ENCODE measurements at places on chromosomes 4 and X.
A peak's percentile ranks its signal among the peaks of the same experiment; 100 is the strongest.

- DNase-seq, result no peak
These were observed 96.5 kb downstream of the CHRDL1 start for GRCh38 chrX:110699109-110699508.

- DNase-seq, result no peak
These were observed 197.2 kb upstream of the NDST4 start for GRCh38 chr4:115310641-115311040.

GRCh38 chr4:75671802-75672421 is 1.3 kb downstream of the G3BP2 start:
- no peak for DNase-seq

DNA sequence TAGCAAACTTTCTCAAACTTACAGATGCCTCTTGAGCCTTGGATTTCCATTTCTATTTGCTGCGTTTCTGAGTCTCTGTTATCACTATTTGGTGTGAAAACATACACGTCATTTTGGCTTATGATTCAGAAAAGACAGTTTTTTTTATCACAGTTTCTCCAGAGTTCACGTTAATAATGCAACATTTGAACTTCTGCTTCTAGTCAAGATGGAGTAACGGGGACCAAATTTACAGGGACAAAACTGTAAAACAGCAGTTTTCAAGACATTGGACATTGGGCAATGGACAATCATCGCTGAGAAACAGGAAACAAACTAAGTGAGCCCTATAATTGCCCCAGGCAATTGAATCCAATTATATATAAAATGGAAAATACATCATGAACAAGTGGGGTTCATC is 36.2 kb upstream of the TASL start:
- DNase-seq, result no peak

DNA sequence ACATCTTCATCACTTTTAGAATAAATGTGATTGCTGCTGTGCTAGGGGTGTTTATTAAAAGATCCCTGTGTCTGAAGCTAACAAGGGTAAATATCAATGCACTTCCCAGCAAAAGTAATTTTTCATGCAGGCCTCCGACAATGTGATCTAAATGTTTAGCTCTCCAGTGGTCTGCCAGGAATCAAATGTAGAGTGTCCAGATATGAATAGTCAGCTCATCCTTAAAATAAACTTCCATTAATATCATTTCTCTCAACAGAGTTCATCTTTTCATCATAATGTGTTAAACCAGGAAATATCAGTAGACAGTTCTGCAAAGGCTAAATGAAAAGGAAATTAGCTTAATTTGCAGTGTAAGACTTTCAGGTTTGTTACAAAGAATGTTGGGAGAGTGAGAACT is 102.2 kb upstream of the EGFL6 start:
- DNase-seq, result no peak

- no peak for DNase-seq
These were observed 510.6 kb upstream of the BOD1L1 start for GRCh38 chr4:14138106-14138505.

- DNase-seq, result no peak
These were observed 123.8 kb upstream of the TEX13D start for GRCh38 chrX:124208660-124209059.

DNA sequence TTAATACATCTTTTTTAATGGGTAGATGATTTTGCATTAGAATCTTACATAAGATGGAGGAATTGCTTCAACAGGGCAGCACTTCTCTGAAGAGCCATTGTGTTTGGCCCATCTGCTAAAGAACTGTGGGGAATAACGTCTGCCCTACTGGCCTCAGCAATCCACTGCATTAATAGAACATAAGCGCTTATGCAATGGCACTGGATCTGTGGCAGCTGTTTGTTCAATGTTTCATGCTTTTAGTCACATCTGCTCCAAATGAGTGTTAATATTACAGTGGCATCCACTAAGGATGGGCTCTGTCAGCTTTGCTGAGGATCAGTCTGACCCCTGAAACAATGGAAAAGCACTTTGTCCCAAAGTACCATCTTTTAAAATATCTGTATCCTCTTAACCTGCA is 279.0 kb upstream of the GK2 start:
- no peak for DNase-seq

- no peak for DNase-seq
These were observed 25.4 kb upstream of the IL2 start for GRCh38 chr4:122481766-122482405.

DNA sequence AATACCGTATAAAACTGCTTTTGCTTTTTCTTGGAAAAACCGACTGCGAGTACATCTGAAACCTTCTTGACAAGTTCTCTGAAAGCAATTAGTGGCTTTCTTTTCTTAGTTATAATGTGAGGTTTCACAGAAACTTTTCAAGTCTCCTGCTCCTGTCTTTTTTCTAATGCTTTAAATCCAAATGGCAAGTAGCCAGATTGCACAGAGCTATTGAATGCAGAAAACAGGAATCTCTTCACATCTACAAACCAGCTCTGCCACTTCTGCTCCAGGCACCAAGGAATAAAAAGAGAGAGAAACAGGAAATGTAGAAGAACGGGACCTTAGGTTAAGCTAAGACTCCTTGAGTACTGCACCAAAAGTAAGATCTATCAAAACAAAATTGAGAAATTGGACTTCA is 267.3 kb upstream of the TET2 start:
- no peak for DNase-seq

- no peak for DNase-seq
These were observed 41.8 kb downstream of the AASDH start for GRCh38 chr4:56345458-56345857.

DNA sequence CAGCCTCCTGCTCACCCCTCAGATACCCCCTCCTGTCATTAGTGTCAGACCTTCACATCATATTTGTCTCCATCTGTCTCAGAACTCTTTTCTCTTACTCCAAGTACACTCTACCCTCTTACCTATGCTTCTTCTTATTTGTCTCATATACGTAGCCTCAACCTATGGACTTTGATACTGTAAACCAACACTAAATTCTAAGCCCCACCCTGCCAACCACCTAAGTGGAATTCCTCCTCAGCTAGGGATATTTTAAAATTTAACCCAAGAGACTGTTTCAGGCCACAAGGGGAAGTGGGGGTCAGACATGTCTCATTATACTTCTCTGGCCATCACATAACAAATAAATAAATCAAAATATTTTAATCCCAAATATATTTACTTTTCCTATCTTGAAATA is 778.1 kb upstream of the GRID2 start:
- DNase-seq, result no peak

- DNase-seq, result no peak
These were observed 165.6 kb upstream of the GALNT7 start for GRCh38 chr4:173002830-173003561.

GRCh38 chr4:80918004-80918403 is 112.5 kb upstream of the BMP3 start:
- no peak for DNase-seq

DNA sequence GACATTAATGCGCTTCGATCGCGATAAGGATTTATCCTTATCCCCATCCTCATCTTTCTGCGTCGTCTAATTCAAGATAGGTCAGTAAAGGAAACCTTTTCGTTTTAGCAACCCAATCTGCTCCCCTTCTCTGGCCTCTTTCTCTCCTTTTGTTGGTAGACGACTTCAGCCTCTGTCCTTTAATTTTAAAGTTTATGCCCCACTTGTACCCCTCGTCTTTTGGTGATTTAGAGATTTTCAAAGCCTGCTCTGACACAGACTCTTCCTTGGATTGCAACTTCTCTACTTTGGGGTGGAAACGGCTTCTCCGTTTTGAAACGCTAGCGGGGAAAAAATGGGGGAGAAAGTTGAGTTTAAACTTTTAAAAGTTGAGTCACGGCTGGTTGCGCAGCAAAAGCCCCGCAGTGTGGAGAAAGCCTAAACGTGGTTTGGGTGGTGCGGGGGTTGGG is 528 bp upstream of the FGF2 start:
- DNase-seq, result no peak

- DNase-seq, result no peak
These were observed 38.8 kb upstream of the MAD2L1 start for GRCh38 chr4:120105472-120105871.

DNA sequence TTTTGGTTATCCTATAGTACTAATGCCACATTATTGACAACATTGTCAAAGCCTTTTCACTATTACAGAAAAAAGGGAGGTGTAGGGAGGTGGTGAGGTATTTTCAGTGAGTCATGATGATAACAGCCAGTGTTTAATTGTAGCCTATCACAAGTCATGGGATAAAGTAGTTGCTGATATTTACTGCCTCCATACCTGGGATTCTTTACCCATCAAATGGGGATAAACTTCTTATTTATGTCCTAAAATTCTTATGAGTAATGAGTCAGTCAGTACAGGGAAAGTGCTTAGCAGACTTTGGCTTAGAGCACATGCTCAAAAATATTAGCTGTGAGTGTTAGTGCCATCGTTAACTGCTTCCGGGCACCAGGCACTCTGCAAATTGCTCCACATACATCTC is 25.7 kb downstream of the ADGRG2 start:
- DNase-seq, result no peak

DNA sequence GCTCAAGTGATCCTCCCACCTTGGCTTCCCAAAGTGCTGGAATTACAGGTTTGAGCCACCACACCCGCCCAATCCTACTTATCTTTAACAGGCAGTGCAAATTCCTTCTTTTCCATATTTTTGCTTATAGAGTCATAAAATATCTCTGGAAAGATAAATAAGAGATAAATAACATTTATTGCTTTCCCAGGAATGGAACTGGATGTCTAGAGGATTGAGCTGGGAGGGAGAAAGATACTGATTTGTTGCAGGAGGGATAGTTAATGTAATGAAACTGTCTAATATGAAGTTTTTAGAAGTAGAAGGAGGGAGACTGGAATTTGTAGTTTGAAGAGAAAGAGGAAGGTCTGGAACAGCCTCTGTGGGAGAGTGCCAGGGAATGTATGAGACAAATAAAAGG is 20.2 kb downstream of the ITGB1BP2 start:
- no peak for DNase-seq

DNA sequence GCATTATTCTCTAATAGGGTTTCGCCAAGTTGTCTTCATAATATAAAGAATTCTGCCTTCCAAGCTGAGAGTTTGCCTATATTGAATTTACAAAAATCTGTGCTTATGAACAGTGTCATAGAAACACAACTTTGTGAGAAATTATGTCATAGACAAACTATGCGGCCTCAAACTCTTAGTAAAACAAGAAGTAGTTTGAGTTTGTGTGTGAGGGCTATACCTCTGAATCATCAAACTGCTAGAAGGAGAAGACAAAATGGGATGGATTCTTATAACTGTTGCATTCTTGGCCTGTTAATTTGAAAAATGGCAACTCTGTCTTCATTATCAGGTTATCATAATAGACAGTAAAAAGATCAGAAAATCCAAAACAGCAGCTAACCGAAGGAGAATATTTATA is 46.1 kb upstream of the NAP1L5 start:
- DNase-seq, result no peak

- DNase-seq, result no peak
These were observed 2.8 kb downstream of the AMELX start for GRCh38 chrX:11296051-11296450.

GRCh38 chr4:2182994-2183393 is 58.9 kb downstream of the HAUS3 start:
- DNase-seq, result no peak

GRCh38 chrX:68677998-68678397 is 30.5 kb downstream of the STARD8 start:
- no peak for DNase-seq

GRCh38 chr4:4575284-4576211 is 33.7 kb upstream of the STX18 start:
- DNase-seq, result peak; percentile 88

- no peak for DNase-seq
These were observed 105.4 kb upstream of the DIAPH2 start for GRCh38 chrX:96579252-96579651.

GRCh38 chr4:76376534-76376933 is 44.4 kb downstream of the CCDC158 start:
- no peak for DNase-seq

DNA sequence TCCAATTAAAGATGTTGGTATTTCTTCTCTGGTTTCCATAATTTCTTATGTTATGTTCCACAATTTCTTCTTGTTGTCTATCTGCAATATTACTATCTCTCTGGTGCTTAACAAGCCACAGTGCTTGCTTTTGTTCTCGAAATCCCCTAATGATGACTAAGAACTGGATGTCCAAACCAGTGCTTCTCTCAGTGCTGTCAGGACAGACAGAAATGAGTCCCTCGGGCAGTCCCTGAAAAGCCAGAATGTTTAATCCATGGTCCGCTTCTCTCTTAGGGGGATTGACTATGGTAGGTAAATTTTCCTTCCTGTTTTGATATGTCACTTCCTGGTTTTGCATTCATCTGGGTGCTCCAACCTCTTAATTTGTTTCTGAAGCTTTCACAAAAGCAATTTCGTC is 321.6 kb upstream of the PCDH10 start:
- no peak for DNase-seq

- no peak for DNase-seq
These were observed 60.9 kb downstream of the SH2D1A start for GRCh38 chrX:124407226-124407625.

DNA sequence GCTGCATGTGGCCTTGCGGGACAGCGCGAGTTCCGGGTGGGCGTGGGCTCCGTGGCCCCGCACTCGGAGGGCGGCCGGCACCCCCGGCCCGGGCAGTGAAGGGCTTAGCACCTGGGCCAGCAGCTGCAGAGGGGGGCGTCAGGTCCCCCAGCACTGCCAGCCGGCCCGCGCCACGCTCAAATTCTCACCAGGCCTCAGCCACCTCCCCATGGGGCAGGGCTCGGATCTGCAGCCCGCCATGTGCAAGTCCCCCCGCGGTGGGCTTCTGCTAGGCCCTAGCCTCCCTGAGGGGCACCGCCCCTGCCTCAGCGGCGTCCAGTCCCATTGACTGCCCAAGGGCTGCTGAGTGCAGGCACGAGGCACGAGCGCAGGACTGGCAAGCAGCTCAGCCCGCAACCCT is 2.6 kb upstream of the MCUB start:
- DNase-seq, result no peak

DNA sequence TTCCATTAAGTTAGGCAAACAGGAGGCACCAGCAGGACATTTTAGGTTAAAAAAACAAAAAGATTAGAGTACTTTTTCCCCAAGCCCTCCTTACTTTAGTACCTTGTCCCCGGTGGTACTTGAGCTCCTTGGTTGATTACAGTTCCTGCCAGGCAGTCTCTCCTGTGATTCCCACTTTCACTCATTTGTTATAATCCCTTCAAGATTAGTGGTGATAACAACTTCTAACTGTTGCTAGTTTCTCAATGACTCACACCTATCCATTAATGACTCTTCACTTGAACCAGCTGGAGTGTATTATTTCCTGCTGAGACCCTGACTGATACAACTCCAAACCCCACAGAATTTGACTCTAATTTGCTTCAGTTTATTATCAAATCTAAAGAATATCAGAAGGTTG is 765.0 kb upstream of the DIAPH2 start:
- no peak for DNase-seq
